GOT3 (cell line): ENCODE measurements at places on chromosomes 16 and 17.

DNA sequence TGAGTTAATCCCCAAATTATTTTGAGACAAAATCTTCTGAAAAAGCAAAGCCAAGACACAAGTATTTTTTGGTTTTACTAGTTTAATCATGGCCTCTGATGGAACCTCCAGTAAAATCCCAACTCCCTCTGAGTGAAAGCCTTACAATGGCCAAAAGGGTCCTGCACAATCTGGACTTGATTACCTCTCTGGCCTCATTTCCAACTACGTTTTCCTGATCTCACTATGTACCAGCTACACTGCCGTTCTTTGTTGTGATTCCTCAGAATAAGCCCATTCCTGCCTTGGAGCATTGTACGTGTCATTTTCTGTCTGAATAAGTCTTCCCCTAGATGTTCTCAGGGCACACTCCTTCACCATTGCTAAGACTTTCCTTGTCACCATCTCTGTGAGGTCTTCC is 37.3 kb downstream of the SPOP start:
- no peak for DNase-seq

- DNase-seq = no peak
These were observed 249.1 kb downstream of the C16orf95 start for GRCh38 chr16:87067836-87068761.

DNA sequence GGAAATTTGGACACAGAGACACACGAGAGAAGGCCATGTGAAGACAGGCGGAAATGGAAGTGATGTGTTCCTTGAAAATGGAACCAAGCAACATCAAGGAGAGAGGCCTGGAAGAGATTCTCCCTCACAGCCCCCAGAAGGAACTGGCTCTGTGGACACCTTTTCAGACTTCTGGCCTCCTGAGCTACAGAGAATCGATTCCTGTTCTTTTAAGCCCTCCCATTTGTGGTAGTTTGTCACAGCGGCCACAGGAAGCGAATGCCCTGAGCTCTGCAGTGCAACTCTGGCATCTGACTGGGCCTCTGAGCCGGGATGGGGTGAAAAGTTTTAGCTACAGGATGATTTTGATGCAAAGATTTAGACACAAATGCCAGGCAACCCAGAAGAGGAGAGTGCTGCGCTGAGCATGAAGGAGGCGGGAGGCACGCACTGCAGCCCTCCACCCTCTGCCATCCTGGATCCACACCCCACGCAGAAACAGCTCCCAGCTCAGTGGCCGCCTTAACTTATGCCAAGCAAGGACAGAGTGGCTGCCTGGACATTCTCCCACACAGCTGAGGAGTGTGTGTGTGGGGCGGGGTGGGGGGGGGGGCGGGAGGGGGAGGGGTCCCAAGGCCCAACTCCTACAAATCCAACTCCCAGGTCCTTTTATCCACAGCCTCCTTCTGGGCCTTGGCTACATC is 2.2 kb downstream of the TIMP2 start:
- DNase-seq = no peak

DNA sequence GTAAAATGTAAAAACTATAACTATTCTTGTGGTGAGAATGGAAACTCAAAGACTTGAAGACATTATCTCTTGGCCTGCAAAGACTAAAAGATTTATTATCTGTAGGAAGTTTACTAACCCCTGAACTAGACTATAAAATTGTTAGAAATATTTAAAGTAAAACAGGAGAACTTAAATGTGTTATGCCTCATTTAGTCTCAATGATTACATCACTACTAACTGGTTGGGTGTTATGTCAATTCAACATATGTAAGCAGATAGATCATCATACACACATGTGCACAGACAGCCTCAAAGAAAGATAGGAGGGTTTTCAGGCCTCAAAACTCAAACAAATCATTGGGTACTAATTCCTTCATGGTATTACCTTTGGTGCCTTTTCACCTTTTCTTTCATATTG is 7.6 kb downstream of the STX8 start:
- no peak for DNase-seq

GRCh38 chr17:36920032-36921005 is 17.0 kb upstream of the LHX1 start:
- no peak for DNase-seq

DNA sequence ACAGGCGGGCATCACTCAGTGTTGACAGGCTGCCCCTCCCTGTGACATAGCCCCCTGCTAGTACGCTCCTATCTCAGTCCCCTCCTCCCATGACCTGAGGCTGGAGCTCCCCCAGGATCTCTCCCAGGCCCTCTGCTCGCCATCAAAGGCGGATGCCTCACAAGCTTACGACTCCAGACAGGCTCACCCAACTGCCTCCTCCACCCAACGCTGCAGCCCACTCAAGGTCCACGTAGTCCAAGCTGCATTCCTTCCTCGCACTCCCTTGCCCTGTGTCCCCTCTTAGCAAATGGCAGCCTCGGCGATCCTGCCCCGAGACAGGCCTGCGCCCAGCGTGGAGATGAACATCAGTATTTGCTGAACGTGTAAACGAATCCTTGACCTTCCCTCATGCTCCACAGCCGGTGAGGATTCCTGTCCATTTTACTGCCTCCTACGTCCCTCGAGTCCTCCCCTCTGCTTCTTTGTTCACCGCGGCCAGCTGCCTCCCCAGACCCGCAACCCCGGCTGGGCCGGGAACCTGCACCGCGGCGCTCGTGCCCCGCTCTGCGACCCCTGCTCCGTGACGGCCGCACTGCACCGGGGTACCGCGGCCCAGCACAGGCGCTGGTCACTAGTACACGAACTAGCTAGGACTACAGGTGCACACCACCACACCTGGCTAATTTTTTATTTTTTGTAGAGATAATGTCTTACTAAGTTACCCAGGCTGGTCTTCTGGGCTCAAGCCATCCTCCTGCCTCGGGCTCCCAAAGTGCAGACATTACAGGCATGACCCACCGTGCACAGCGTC is 838 bp upstream of the TMEM97 start:
- DNase-seq = no peak

DNA sequence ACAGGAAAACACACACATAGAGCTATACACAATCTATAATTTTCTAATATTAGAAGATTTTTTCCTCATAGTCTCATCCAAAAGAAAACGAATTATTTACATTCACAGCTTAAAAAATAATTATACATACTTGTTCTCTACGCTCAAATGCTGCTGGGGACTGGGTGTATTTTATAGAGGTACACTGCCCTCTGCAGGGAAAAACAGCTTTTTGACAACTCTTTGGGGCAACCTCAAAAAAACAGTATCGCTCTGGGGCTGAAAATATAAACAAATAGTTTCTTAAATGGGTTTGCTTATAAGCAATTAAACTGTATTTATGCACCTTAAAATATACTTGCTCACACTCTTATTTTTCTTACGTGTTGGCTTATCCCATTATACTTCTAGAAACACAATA is 261.8 kb upstream of the PSMD7 start:
- DNase-seq = no peak

DNA sequence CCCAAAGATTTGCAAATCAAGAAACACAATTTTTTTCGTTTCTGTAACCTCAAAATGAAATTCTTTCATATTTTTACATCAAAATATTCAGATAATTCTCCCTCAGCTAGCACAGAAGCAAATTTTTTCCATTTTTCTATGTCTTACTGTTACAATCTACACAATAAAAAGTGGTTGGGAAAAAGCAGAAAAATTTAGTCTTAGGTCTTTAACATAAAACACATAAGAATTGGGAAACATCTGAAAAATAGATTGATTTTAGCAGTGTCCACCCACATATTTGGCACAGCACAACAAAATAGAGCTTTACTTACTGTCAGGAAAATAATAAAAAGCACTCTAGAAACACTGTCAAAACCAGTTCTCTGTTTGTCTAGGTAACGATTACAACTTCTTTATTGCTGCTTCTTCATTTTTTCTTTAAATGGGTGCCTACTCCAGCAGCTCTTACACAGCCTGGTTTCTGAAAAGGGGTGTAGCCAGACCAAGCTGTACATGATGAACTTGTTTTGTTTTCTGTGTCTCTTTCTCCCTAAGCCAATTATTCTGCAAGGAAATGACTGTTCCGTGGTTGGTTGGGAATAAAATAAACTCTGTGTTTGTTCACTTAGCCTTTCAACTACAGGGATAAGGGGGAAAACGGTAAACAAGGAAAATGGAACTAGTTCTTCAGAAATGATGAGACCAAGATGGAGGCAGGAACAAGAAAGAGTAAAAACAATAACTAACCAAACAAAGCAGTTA is at the start of gene ABCA6:
Gene ABCA6 (minus strand): TSS at position 465 of the 744 bp plus-strand sequence. CDS start 1,192 bp downstream, outside the sequence.
- DNase-seq = no peak

DNA sequence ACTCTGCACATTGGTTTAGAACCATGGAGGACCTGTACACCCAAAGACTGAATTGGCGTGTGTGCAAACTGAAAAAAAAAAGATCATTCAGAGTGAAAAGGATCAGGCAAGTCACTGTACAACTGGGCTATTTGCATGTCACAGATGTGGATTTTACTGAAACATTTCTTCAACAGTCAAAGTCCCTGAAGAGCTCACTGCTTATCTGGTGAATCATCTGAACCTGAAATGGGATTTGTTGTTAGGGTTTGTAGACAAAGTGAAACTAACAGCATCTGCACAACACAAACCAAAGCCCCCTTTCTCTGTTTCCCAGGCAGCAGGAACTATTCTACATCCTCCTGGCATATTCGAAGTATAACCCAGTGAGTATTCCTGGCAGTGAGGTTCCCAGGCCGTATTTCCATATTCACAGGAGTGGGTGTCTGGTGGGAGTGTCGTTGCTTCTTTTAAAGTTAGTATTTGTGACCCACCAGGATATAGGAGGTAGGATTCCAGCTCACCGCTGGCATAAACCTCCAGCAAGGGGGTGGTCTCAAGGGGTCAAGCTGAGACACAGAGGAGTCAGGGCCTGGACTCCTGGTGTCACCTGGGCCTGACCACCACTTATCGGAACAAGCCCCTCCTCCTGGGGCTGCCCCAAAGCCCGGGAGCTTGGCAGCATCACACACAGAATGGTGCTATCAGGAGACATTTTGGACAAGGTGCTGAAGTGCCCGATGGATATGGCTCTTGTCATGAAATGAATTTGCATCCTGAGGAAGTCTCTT is 80.9 kb downstream of the GOSR1 start:
- DNase-seq = no peak

GRCh38 chr17:81710514-81711308 is 1.4 kb upstream of the SLC25A10 start:
- DNase-seq = no peak

DNA sequence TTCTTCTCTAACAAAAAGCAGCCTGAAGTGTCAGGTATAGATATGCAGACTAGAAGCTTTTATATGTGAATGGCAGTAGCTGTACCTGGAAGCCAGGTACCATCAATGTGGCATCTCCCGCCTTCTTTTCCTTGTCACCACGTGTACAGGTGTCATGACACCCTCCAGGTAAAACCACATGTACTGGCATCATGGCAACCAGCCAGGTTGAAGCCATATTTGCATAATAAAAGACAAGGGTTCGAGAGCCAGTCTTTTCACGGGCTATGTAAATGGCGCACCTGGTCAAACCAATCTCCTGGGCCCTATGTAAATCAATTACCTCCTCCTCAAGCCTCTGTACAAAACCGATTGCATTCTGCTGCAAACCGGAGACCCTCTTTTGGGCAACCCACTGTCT is 541.3 kb downstream of the CDH11 start:
- no peak for DNase-seq

GRCh38 chr17:32491371-32492263 is 4.8 kb downstream of the CDK5R1 start:
- no peak for DNase-seq

- DNase-seq = no peak
These were observed 34.6 kb downstream of the GRIN2C start for GRCh38 chr17:74824961-74825627.

DNA sequence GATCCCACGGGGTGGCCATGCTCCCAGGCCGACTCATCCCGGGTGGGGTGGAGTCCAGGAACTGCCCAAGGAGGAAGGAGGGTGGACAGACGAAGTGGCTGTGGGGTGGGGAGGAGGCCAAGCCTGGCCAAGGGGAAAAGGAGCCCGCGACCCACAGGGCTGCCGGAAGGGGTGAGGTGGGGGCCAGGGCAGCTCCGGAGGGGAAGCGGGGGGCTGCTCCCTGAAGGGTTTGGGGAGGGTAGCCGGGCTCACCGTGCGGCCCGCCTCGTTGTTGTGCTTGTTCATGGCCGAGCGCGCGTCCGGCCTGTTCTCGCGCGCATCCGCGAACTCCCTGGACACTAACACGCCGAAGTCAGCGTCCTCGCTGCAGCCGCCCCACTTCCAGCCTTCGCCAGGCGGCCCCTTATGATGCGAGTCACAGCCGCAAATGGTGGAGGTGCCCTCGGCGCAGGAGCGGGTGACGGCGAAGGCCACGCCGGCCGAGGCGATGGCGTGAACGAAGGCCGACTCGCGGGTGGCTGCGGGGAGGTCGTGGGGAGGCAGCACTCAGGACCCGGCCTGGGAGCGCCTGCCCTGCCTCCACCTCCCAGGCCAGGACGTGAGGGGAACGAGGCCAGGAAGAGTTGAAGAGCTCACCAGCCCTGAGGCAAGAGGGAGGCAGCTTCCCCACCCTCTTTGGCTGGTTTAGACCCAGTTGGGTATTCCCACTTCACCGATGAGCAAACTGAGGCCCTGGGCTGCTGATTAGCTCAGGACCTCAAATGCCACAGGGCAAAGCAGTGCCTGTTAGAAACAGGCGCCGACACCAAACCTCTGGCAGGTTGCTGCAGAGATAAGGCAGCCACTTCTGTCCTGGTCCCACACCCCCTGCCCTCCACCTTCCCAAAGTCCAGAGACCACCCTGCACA is 48.7 kb downstream of the WNT3 start:
- DNase-seq = no peak

- no peak for DNase-seq
These were observed at the start of gene CACNG4 for GRCh38 chr17:66963909-66964771. TSS of gene CACNG4 (plus strand) at chr17:66964707. CDS start at chr17:66964912, 205 bp downstream.

DNA sequence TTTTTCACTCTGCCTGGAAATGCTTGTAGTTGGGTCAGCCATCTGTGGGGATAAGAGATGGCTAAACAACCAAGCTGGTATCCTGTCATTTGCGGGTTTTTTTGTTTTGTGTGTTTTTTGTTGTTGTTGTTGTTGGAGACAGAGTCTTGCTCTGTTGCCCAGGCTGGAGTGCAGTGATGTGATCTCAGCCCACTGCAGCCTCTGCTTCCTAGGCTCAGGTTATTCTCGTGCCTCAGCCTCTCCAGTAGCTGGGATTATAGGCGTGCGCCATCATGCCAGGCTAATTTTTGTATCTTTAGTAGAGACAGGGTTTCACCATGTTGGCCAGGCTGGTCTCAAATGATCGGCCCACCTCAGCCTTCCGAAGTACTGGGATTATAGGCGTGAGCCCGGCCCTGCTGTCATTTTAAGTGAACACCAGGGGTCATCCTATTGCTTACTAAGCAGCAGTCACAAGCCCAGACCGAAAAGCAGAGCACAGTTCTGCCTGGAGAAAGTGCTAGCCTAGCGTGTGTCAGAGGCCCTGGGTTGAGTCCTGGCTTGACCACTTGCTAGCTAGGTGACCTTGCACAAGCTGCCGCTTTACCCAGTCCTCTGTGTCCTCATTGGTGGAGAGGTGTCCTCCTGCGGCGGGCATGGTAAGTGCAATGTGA is 4.6 kb downstream of the SMCR8 start:
- DNase-seq = no peak

- no peak for DNase-seq
These were observed 401.0 kb downstream of the SNX29 start for GRCh38 chr16:12377497-12377896.

- no peak for DNase-seq
These were observed at the start of gene SMIM22 for GRCh38 chr16:4795181-4795827. TSS of gene SMIM22 (plus strand) at chr16:4795369. CDS start at chr16:4795735, 366 bp downstream.

- DNase-seq = no peak
These were observed 20.1 kb downstream of the UNC119 start for GRCh38 chr17:28532050-28532960.
